Muscle of back (tissue), 13 donors: ENCODE measurements at places on chromosomes 2 and 18. TPM values are rescaled to one million over a fixed set of nuclear protein-coding genes. Genes with fewer than 3 reads are reported as not detected.

CYBRD1 gene
- 93.6 TPM for polyA plus RNA-seq

DHRS9 gene
- 0.75 TPM for polyA plus RNA-seq

SOWAHC gene
- polyA plus RNA-seq: 8.5 TPM

IL36B gene
- polyA plus RNA-seq: not detected

- no peak for DNase-seq
These were observed 24.3 kb upstream of the PSME4 start for GRCh38 chr2:53994818-53995808.

DNA sequence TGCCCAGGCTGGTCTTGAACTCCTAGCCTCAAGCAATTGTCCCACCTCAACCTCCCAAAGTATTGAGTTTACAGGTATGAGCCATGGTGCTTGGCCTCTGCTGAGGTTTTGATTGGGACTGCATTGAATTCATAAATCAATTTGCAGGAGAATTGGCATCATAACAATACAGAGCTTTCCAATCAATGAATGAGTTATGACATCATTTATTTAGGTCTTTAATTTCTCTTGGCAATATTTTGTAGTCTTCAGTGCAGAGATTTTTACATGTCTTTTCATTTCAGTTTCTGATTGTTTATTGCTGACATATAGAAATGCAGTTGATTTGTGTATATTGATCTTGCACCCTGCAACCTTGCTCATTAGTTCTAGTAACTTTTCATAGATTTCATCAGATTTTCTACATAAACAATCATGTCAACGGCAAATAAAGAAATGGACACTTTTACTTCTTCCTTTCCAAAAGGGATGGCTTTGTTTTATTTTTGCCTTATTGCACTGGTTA is 119.9 kb downstream of the TFCP2L1 start:
- DNase-seq: no peak

DNA sequence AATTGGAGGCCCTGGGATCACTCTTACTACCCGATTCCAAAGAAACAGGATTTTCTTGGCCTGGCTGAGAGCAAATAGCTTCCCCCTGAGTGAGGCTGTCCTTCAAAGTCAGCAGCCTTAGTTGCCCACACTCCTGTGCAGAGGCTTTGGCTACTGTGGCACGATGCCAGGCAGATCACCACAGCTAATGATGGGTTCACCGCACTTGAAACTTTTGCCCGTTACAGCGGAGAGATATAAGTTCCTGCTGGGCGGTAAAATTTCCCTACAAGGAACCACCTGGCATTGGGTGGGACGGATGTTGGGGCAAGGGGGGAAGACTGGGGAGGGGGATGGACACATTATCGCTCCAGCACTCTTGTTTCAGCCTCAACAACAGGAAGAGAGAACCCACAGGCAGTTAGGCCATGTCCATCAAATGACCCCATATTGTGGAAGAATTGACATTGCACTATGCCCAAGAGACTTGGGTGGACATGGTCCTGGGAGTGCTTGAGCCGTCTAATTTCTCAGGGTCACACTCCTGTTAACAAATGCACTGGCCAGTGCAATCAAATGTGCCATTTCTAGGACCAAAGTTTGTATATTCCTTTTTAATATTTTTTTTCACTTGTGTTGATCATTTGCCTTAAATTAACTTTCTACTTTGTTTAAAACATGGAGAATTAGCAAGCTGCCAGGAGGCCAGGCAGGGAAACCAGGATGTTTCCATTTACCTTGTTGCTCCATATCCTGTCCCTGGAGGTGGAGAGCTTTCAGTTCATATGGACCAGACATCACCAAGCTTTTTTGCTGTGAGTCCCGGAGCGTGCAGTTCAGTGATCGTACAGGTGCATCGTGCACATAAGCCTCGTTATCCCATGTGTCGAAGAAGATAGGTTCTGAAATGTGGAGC is 4.4 kb downstream of the IL1B start:
- no peak for DNase-seq

DNA sequence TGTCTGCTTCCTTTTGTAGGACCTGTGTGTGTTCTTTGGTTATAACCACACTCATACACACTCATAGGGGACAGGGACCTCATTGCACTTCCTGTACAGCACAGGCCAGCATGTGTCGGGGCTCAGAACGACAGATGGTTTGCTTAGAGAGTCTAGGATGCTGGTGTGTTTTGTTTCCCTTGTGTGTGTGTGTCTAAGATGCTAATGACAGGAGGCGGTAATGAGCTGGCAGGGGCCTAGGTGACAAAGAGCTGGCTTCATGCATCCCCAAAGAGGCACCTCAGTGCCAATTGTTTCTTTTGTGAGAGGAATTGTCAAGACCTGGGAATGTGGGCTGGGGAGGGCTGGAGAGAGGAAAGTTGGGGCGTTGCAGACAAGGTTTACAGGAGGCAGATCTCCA is 66.6 kb downstream of the CELF4 start:
- no peak for DNase-seq

DNA sequence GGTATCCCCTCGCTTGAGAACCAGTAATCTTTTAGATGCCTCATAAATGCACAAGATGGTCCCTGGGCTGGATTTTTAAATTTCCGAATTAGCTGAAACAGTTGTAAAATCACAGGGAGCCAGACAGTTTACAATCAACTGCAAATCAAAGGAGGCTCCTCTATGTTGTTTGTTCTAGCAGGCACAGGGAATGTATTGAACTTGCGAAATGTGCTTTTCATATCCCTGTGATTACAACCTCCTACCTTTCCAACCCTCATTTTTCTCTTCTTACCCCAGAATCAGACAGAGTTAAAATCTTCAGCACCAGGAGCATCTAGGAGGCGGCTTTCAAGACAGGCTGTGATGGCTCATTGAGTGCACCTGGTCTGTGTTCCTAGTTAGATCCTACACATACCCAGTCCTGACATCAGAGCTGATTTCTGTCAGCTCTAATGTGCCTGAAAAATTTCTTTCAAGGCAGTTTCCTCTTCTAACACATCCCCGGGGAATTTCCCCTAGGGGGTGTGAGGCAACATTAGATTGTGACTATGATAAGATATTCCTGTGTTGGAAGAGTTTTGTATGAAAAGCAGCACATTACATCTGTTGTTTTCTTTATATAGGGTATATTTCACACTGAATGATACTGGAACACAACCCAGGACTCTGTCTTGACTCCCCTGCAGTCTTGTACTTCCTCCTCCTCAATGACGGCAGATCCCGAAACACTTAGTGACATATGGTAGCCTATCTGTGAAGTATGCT is 17.9 kb upstream of the CAVIN2 start:
- DNase-seq: no peak

ZNF519 gene
- 10.1 TPM for polyA plus RNA-seq
